ENCODE measurements at places on chromosomes 2 and 18.

DNA sequence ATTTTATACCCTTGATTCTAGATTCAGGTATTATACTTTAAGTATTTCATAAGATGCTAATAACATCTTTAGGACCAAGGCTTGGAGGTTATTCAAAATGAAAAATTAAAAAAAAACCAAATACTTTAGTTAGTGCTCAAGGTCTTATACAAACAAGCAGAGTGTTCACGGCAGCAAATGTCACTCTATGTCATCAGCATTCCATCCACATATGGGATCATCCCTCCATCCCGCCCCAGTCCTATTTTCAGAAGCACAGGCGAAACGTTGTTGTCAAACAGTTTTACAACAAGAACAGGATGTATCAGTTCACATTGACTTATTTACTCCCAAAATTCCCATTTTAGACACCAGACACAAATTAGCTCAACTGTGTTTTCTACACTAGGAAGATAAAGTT, 83.7 kb downstream of the DSEL start:
- DNase-seq, result no peak

- no peak for DNase-seq
Observed at GRCh38 chr2:7812231-7812995, 869.4 kb upstream of the ID2 start.

GRCh38 chr18:49127471-49128190, 176.9 kb upstream of the SMAD7 start:
- no peak for DNase-seq

GRCh38 chr18:56723068-56723467, 71.9 kb downstream of the WDR7 start:
- DNase-seq, result no peak

GRCh38 chr2:101219246-101219645, 33.4 kb upstream of the CNOT11 start:
- no peak for DNase-seq

DNA sequence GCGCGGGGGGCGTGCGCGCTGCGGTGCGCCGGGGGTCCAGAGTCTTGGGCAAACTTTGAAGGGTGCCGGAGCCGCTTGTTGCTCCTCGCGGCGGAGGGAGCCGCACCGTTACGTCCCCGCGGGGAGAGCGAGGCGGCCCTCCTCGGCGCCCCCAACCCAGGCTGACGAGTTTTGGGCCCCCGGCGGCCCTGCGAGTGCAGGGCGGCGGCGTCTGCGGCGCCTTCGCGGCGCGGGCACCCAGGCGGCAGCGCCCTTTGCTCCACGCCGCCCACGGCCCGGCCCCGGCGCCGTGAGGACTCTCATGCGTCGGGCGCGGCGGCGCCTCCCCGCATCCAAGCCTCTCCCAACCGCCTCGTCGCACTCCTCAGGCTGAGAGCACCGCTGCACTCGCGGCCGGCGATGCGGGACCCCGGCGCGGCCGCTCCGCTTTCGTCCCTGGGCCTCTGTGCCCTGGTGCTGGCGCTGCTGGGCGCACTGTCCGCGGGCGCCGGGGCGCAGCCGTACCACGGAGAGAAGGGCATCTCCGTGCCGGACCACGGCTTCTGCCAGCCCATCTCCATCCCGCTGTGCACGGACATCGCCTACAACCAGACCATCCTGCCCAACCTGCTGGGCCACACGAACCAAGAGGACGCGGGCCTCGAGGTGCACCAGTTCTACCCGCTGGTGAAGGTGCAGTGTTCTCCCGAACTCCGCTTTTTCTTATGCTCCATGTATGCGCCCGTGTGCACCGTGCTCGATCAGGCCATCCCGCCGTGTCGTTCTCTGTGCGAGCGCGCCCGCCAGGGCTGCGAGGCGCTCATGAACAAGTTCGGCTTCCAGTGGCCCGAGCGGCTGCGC, 814 bp downstream of the FZD7 start:
- no peak for DNase-seq

- no peak for DNase-seq
Observed at GRCh38 chr18:42141439-42141838, 186.4 kb downstream of the PIK3C3 start.

- no peak for DNase-seq
Observed at GRCh38 chr2:169727065-169727464, 6.6 kb upstream of the KLHL23 start.

- no peak for DNase-seq
Observed at GRCh38 chr2:175207741-175208438, 26.4 kb upstream of the ATP5MC3 start.

DNA sequence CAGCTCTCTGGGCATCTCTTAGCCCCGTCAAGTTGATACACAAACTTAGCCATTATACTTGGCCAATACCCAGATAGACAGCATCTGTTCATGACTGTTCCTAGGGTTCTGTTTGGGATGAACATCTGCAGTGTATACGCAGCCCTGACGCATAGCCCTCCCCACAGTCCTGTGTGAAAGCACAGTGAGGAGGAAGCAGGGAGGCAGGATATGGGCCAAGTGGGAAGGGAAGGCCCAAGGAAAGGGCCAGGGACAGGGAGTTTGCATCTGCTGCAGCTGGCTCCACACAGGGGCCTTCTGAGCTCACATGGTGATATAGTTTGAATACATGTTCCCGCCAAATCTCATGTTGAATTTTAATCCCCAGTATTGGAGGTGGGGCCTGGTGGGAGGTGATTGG, 80.2 kb downstream of the CMPK2 start:
- no peak for DNase-seq

DNA sequence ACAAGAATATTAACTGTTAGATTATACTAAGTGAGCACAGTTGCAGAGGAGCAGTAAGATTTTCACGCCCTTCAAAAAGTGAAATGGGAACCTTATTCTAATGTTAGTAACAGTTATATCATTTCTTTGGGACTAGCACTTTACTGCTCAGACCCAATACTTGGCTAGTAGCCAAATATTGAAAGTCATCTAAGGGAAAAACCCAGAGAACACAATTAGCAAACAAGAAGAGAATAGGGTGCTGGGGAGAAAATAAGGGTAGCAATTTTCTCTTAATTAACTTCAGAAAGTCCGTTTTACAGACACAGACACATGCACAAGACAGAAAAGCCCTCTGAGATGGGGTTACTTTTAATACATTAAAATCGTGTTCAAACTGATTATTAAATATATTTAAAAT, 71.8 kb downstream of the ID2 start:
- no peak for DNase-seq

DNA sequence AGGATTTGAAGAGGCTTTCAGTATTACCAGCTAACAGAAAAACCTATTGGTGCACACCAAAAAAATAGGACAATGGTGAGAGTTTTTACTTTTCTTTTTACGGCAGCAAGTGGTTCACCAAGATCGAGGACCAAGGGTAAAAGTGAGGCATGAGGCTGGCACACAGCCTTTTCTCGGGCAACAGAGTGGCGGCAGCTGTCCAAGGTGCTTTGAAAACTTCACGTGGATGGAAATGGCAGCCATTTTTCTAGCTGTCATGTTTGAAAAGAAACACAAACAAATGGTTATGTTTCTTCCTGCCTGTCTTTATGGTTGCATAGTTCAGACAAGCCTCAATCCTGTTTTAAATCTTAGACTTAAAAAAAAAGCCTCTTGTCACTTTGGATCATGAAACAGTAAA, 812.5 kb upstream of the CHAC2 start:
- no peak for DNase-seq

- DNase-seq, result no peak
Observed at GRCh38 chr2:274503-274902, 9.8 kb downstream of the ACP1 start.

GRCh38 chr18:48922801-48923730, 27.7 kb downstream of the SMAD7 start:
- no peak for DNase-seq

DNA sequence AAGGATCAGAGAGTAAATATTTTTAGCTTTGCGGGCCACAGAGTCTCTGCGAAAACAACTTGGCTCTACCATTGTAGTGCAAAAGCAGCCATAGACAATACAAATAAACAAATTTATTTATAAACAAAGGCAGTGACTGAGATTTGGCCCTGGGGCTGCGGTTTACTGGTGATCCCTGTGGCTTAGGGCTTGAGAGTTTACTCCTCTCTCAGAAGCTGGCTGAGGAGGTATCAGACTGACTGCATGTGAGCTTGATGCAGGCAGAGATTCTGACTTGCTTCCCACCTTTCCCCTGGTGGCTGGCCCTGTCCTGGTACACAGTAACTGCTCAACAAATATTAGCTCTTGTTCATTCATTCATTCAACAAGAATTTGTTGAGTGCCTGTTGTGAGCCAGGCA, 81.5 kb downstream of the PRKCE start:
- DNase-seq, result no peak

GRCh38 chr2:102603904-102604303, 15.4 kb upstream of the SLC9A2 start:
- no peak for DNase-seq

DNA sequence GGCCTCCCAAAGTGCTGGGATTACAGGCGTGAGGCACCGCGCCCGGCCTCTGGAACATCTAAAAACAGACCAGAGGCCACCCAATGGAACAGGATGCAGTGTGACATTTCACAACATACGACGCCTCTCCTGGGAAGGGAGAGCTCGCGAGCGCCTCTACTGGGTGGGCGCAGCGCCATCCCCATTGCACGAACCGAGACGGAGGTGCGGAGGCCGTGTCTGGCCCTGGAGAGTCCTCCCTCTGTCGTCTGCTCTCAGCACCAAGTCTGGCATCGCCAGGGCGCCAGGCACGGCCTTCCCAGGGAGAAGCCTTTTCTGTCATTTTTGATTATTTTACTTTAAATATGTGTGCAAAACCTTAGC, 9.4 kb upstream of the GBX2 start:
- no peak for DNase-seq

DNA sequence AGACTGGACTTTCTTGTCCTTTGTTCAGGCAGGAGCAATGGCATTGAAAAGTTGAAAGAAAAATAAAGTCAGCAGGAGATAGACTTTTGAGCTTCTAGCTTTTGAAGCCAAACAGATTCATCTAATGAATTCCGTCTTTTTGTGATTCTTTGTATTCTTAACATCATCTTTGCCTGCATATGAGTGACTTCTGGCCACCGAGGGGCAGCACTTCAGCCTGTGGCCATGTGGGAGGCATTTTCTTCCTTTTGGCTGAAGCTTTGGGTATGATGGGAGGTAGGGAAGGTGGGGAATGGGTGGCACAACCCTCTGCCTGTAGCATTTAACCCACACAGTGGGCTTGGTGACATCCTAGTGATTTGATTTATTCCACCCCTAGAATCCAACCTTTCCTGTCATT, 220.6 kb downstream of the SETBP1 start:
- no peak for DNase-seq

- DNase-seq, result no peak
Observed at GRCh38 chr18:76459687-76460350, 35.2 kb downstream of the ZNF516 start.

DNA sequence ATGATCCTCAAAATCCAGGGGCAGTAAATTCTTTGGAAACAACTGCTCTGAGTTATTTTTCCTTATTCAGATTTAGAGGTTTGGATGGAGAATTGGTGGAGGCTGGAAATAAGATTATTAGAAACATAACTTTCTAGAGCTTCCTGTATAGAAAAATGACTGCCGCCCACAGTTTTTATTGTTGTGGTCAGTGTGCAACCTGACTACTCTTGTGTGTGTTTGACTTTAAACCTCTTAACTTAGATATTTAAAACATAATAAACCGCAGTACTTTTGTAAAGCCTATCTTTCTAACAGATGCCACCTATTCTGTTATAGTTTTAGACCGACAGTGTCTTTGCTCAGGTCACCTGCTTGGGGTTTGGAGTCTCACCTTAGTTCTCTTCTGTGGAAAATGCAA, 115.4 kb upstream of the BCL2L11 start:
- DNase-seq, result no peak

- no peak for DNase-seq
Observed at GRCh38 chr2:33030326-33030725, 83.6 kb downstream of the LTBP1 start.

- DNase-seq, result no peak
Observed at GRCh38 chr2:45946023-45946422, 294.5 kb downstream of the PRKCE start.

DNA sequence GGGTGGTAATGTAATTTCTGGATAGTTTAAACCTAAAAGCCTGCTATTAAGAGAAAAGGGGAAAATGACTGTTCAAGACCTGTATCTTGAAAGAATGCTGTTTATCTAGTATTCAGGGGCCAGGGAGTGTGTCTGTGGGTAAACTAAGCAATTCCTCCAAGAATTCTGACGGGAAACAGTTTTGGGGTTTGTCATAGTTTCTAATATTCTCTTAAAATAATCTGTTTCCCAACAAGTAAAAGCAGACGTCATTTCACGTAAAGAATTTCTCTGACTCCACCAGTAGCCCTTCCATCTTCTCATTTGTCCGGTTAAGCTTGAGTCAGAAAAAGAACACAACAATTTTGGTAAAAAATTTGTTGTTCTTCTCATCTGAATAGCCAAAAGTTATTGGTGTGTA, 232.1 kb upstream of the EPAS1 start:
- no peak for DNase-seq

DNA sequence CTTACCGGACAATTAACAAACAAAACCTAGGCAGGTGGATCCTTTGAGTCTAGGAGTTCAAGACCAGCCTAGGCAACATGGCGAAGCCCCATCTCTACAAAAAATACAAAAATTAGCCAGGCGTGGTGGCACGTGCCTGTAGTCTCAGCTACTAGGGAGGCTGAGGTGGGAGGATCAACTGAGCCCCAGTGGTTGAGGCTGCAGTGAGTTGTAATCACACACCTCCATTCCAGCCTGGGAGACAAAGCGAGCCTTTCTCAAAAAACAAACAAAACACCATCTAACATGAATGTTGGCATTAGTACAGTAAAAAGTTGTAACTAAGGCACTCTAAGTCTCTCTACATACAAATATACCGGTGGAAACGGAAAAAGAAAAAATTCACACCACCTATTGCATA, 5.3 kb downstream of the SP3 start:
- DNase-seq, result no peak

- no peak for DNase-seq
Observed at GRCh38 chr2:187574969-187575750, 20.9 kb upstream of the TFPI start.

DNA sequence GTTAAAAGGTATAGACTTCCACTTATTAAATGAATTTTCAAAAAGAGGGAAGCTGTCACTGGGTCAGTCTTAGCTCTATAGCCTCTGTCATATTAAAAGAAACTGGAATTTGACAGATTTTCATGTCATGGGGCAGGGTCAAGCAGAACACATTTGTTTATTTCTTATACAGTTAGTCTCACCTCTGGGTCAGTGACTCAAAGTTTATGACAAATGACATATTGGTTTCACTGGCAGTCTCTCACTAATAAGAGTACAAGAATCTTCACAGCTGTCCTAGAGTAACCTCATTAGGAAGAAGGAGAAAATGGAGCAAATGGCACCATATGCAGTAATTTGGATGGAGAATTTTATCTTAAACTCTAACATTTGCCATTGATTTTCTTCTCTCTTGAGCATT, 63.2 kb downstream of the MBD2 start:
- DNase-seq, result no peak

GRCh38 chr2:239165206-239165831, 235.5 kb downstream of the HDAC4 start:
- DNase-seq, result no peak
